CD4-positive, alpha-beta T cell treated with Interleukin-4 for 4 hours (primary cell): ENCODE measurements at places on chromosomes 7 and 10.

DNA sequence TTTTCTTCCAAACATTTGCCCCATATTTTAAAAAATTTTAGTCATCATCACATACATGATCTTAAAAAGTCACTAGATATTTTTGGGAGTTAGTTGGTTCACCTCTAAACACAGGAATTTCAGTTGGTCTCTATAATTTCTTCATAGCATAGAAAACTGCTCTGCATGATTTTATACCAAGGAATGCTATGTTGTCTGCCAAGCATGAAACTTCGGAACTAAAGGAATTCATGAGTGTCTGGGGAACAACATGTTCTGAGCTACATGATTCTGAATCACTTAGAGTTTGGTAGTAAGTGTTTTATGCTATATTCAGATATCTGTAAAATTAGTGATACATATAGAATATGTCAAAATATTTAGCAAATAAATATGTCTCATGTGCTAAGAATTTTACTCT lies 957.8 kb downstream of the GATA3 start:
- DNase-seq = no peak

DNA sequence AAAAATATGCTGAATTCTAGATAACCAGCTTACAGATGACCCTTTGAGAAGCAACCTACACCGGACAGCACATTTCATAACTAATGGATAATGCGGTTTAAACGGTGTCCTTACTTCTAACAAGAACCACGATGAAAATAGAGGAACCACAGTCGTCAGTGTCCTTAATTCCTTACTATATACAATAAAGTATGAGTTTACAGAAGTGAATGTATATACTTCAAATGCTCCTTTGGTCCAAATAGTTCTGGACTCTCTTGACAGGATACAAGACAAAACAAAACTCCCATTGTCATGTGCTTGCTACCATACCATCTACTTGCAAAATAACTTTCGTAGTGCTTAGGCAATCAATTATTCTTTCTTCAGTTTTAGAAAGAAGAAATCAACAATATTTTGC lies 2.4 kb downstream of the NAMPT start:
- no peak for DNase-seq

DNA sequence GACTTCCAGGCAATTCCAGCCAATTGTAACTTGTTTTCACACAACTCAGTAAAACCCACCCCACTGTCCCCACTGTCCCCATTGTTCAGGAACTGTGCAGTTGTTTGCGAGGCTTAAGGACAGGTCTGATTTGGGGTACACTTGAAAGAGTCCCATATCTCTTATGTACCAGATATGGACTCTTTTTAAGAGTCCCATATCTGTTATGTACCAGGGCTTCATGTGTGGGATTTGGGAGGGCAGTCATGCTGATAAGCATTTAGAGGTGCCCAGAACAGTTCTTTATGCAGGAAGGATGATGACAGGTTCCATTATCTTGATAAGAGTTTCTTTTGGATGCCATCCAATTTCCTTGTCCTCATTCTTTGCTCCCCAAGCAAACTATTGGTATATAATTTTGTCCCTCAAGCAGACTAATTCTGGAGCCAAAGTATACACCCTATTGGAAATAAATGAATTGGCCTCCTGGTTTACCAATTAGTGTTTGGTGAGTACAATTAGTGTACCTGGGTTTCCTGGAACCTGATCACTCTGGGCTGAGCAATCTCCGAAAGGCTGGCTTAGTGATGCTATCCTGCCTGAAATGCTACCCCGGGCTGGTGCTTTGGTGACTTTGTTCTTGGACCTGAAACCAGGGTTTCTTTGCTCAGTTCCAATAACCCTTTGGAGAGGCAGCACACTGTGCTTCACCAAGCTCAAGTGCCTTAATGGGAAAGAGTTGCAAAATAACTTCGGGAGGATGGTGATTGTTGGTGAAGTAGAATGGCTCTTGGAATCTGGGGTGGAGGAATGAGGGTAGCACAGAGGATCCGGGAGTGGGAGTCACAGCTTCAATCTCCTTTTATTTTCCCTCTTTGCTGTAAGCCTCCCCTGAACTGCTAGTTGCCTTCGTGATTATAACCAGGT lies 6.2 kb upstream of the DMBT1 start:
- DNase-seq = no peak

GRCh38 chr10:36181426-36182178 lies 539.5 kb upstream of the FZD8 start:
- DNase-seq = no peak

- DNase-seq = no peak
These were observed 32.9 kb upstream of the ANKRD2 start for GRCh38 chr10:97539523-97540200.

- no peak for DNase-seq
These were observed 10.8 kb downstream of the ANXA11 start for GRCh38 chr10:80194373-80195045.

- peak; percentile 41 for DNase-seq
These were observed 6.4 kb upstream of the GPR22 start for GRCh38 chr7:107463139-107464078.

DNA sequence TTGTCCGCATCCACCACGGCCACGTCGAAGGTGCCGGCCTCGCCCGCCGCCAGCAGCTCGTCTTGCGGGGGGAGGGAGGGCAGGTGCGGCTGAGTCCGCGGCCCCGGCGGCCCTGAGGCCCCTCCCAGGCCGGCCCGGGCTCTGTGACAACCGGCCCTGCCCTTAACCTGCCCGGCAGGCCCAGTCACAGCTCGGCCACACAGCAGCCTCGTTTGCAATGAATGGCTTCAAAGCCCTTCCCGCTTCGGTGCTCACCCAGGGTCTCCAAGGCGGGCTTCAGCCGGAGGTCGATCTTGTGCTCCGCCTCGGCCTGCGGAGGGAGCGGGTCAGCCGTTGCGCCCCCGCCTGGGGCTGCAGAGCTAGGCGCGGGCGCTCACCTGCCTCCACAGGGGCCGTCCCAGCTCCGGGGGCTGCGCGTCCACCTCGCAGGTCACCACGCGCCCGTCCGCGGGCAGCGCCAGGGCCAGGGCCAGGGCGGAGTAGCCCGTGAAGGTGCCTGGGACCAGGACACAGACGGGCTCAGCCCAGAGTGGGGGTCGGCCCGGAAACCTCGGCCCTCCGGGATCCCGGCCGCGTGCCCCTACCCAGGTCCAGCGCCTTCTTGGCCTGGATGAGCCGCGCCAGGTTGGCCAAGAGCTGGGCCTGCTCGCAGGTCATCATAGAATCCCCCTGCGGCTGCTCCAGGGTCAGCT lies 928 bp downstream of the COMTD1 start:
- DNase-seq = peak; percentile 14

DNA sequence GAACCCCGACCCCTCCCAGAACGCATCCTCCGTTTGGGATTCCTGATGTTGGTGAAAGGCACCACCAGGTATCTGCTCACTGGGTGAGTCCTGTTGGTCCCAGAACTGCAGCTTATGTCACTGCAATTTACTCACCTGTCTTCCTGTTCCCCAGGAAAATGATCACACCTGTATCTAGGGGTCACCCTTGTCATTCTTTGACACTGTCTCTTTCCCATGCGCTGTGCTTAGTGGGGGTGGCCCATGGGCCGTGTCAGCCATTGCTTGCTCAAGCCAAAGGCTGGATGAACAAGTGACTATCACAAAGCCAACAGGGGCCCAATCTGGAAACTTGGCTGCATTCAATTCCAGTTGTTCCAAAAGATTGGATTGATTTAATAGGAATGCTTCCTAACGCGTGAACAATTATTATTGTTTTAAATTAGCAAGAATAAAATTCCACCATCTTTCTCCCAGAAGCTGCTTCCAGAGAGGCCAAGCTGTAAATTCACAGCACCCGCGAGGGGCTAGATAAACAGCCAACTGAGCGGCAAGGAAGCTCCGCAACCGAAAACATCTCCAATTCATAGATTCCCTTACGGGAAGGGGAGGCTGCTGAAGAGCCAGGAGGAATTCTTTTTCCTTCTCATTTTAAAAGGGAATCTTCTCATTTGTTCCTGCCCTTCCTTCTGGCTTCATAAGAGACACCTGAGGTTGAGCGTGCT lies 134.8 kb upstream of the ZMIZ1 start:
- DNase-seq = no peak

DNA sequence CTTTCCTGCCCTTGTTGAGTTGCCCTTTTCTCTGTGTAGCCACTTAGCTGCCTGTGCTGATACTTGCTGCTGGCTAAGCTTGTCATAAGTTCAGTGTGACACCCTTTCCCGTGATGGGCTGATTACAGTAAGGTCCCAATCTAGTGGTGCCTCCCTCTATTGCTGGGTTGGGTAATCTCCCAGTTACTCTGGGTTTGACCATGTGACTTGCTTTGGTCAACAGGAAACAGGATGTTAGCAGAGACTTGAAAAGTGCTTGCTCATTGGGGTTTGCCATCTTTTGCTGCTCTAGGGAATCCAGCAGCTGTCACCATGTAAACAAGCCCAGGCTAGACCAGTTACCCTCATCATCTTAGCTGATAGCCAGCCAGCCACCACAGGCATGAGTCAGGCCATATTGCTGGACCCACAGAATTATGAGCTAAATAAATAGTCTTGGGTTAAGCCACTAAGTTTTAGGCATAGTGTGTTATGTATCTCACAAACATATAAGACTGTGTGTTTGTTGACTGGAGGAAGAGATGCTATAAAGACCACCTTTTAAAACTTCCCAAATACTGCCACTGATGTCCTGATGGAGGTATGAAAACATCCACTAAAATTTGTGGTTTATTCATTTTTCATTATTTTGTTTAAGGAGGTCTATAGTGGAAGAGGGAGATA lies 4.0 kb upstream of the LEP start:
- peak; percentile 26 for DNase-seq

DNA sequence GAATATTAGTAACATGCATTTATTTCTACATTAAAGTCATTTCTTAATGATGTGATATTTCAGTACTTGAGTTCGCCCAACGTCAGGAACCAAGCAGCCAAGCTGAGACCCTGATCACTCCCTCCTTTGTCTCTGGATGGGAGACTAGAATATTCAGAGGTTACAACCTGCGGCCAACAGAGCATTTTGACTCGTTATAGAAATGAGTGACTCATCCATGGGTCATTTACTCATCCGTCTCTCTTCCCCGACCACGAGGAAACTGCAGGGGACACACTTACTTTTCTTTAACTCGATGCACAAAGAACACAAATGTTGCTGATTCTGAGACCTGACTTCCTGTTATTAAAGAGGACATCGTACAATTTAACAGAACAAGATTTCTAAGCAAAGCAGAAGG lies 343.3 kb downstream of the FRMD4A start:
- DNase-seq = peak; percentile 30

DNA sequence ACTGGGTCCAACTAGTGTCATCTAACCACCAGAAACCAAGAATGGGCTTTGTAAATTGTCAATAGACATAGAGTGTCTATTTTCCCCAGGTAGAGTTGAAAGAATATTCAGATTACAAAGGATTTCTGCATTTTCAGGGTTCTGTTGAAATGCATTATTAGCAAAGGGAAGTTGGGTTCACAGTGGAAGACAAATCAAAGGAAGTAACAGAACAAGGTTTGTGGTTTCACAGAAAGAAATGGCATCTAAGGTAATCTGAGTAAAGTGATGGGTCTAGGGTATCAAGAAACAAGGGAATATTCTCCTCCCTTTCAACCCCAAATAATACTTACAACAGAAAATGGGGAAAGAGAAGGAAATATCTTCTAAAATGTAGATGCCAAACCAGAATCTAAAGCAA lies 25.8 kb downstream of the CEP41 start:
- DNase-seq = no peak

DNA sequence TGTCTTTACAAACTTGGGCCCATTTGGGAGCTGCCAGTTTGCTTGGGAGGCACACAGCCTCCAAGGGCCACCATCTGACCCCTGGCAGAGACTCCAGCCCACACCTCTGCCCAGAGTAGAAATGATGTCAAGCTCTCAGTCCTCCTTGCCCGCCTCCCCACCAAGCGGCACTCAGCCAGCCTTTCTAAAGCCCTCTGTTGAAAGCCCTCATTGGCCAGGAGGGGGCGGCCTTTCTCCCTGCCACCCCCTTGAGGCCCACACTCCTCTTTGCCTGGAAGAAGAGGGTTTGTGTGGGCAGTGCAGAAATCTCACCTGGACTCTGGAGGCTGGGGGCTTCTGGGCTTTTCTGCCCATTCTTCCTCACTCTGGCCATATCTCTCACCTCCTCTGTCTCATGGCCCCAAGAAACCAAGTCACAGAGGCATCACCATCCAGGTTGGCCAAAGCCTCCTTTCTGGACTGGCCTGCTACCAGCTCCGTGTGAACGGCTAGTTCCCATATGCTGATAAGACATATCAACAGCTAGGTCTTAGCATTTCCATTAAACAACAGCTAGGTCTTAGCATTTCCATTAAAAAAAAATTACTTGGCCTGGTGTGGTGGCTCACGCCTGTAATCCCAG lies 36.1 kb downstream of the UBTD1 start:
- no peak for DNase-seq

GRCh38 chr10:13984647-13985155 lies 346.0 kb downstream of the FRMD4A start:
- DNase-seq = no peak

DNA sequence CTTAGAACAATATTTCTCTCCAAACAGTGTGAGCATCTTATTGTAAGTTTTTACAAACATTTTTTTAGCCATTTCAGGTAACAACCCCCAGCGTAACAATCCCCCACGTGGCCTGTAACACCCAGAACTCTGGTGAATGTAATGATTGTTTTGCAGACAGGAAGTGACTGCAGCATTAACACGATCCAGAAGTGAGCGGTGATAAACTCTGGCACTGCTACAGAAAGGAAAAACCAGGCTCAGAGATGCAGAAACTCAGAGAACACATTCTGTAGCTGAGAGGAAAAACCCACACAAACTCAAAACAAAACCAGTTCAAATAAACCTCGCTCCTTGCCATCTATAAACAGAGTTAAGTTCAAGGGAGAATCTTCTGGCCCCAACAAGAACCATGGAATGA lies 285.7 kb downstream of the FGFR2 start:
- DNase-seq = no peak

DNA sequence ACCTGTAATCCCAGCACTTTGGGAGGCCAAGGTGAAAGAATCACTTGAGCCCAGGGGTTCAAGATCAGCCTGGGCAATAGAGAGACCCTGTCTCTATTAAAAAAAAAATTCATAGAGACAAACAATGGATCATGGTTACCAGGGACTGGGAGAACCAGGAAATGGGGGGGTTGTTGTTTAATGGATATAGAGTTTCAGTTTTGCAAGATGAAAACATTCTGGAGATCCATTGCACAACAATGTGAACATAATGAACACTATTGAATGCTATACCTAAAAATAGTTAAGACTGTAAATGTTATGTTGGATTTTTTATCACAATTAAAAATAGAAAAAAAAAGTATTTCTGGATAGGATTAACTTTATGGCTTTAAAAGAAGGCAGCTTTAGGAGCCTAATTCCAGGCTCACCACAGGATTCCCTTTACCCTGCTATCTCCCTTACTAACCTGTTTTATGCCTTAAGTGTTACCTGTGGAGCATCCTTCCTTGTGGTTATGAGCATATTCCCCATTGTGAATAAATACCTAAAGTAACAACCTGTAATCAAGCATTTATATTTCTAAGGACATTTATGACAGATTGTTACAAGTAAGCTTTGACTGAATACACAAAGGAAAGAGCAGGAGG lies 45.1 kb upstream of the SGCE start:
- no peak for DNase-seq

GRCh38 chr7:47277321-47277781 lies 304.6 kb downstream of the TNS3 start:
- no peak for DNase-seq

- DNase-seq = no peak
These were observed 526.1 kb downstream of the CALN1 start for GRCh38 chr7:71886046-71886445.
